Adipocyte (in vitro differentiated cells): ENCODE measurements at places on chromosomes 5 and 9.

- peak; percentile 39 for DNase-seq
Observed at GRCh38 chr5:15717001-15717400, 217.0 kb downstream of the FBXL7 start.

DNA sequence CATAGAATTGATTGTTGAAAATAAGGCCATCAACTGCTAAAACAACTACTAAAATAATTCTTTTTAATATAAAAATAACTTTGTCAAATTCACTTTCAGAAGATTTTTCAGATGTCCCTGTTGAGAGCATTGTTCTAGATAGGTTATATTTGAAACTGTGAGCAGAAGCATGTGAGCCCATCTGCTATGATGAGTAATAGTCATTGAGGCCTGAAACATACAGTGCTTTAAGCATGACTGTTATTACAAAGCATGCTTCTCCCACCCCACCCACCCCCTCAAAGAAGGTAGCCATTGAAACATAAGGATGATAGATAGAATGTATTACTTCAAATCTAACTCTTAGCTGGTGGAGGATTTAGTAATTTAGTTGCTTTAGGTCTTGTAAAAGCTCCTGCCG is 86.0 kb downstream of the UHRF2 start:
- peak; percentile 71 for DNase-seq

GRCh38 chr9:129542741-129543140 is 78.2 kb downstream of the C9orf50 start:
- DNase-seq, result no peak

DNA sequence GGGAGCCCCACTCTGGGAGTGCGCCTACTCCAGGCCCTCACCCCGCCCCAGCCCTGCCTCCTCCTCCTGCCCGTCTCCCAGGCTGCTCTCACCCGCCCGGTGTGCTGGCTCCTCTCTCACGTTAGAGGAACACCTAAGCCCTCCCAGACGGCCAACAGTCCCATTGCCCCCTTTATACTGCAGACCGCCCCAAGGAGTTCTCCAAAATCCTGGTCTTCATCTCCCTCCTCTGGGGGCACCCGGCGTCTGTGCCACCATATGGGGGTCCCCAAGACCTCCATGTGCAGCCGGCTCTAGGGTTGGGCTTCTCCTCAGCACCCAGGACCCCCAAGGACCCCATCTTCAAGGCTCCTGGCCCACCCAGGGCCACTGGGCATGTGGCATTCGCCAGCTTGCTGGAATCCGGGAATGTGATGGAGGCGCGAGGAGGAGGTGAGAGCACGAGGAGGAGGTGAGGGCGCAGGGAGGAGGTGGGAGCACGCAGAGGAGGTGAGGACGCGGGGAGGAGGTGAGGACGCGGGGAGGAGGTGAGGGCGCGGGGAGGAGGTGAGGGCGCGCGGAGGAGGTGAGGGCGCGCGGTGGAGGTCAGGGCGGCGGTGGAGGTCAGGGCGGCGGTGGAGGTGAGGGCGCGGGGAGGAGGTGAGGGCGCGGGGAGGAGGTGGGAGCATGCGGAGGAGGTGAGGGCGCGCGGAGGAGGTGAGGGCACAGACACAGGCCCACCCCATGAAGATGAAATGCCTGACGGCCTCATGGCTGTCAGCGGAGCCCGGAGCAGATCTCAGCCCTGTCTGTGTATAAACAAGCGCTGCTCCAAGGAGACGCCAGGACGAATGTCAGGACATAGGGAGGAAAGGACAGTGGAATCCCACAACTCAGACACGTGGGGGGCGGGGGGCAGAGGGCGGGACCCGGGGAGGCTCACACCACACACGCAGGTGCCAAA is 41.2 kb downstream of the EXD3 start:
- no peak for DNase-seq

DNA sequence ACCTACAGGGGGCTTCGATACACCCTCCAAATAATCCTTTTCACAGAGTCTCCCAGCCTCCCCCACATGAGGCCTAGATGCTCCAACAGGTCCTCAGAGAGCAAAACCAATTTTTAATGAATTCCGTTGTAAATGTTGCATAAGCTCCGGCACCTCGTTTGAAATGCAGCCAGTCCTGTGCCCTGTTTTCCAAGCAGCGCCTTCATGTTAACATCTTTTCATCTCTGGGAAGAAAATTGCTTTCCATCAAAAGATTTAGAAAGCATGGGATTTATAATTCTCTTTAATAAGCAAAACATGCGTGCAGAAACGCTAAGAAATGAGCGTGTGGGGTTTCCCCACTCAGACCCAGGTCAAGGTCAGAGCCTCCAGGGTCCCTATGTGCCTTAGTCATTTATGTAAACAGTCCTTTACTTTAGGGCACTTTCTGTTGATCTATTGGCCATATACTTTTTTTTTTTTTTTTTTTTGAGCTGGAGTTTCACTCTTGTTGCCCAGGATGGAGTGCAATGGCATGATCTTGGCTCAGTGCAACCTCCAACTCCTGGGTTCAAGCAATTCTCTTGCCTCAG is 177.5 kb upstream of the S1PR3 start:
- no peak for DNase-seq

- peak; percentile 76 for DNase-seq
Observed at GRCh38 chr5:9351546-9351945, 194.3 kb downstream of the SEMA5A start.

DNA sequence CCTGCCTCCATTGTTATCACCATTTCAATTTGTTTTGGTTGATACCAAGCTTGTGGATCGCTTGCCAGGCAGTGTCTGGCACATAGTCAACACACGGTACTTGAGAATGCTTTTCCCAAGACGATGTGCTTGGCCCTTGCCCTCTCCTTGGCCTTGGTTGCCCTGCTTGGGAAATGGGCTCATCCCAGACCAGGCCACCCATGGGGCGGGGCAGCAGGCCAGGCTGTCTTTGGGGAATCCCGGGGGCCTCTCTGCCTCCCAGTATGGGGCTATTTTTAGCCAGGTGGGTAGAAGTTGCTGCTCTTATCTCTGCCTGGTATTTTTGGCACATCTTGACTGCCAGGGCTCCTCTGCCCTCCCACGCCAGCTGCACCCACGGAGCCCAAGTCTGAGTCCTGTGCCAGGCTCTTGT is 49.9 kb downstream of the LMX1B start:
- DNase-seq, result no peak

DNA sequence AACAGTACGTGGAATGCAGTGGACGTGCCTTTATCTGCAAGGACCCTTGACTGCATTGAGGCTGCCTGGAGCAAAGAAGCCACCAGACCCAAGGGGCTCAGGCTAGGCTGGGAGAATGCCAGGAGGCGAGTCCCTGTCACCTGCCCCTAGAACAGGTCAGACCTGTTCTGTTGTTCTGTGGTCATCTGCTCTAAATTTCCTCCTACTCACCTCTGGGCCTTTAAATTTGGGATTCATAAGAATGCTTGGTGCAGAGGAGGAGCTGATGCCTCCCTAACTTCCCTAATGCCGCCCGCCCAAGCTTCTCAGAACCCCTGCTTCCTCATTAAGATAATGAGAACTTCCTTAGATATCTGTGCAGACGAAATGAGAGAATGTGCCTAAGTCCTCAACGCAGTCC is 32.0 kb downstream of the DAPK1 start:
- DNase-seq, result no peak

DNA sequence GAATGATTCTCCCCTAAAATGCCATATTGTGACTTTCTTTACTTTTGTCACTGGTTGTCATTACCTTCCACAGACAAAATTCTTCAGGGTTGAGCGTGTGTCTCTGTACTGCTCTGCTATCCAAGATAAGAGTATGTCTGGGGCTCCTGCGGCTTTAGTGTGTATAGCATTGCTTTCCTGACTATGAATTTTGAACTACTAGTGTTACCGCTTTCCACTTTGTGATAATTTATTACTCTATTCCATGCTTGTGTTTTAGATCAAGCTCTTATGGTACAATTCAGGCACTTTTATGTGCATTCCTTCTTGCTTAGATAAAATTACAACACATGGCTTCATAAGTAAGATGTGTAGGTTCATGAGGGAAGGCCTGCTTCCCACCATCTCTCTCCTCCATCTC is 51.5 kb upstream of the MEF2C start:
- DNase-seq, result no peak

- DNase-seq, result no peak
Observed at GRCh38 chr5:134110382-134110781, 4.1 kb upstream of the TCF7 start.

DNA sequence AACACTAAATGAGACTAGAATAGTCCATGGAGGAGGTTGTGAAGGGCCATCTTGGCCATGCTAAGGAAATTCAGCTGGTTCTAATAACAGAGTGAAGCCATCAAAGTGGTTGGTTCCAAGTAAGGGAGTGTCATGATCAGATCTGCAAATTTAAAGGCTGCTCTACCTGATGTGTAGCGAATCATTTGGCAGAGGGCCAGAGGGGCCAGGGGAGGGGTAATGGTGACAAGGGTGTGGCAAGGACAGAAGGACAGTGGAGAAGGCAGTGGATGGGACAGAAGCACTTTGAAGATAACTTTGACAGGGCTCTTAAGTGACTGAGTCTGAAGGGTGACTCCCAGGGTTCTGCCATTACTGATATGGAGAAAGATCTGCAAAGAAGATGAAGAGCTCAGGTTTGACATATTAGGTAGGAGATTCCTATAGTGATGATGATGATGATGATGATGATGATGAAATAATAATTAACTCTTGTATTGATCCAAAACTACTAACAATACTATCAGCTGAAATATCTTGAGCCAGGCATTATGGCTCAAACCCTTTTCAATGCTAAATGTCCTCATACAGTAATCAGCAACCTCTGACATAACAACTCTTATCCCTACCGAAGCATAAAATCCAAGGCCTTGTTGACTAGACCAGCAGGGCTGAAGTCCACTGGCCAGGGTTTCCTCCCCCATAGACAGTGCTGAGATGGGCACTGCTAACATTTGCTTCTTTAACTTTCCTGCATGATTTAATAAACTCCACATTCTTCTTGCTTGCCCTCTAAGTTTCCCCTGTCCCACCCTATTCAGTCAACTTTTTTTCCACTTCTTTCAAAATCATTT is 20.0 kb downstream of the KIAA1191 start:
- no peak for DNase-seq

GRCh38 chr5:115484368-115484767 is 60.2 kb downstream of the FEM1C start:
- DNase-seq, result no peak

GRCh38 chr5:16819522-16820167 is 116.4 kb downstream of the MYO10 start:
- peak; percentile 90 for DNase-seq

GRCh38 chr5:160047423-160047822 is 38.5 kb downstream of the TTC1 start:
- DNase-seq, result no peak

DNA sequence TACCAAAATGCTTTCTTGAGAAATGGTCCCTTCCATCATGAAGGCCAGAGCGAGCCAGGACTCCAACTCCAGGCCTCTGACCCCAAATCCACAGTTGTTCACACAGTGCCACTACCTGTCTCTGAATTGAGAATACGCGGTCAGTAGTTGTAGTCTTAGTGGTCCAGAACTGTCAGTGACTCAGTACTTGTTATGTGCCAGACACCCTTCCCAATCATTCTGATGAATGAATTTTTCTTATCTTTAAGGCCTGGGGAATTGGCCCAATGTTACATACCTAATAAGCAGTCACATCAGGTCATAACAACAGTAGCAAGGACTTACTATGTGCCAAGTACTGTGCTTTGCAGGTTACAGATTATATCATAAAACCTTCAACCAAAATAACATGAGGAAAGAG is 72.7 kb upstream of the RARS1 start:
- no peak for DNase-seq

DNA sequence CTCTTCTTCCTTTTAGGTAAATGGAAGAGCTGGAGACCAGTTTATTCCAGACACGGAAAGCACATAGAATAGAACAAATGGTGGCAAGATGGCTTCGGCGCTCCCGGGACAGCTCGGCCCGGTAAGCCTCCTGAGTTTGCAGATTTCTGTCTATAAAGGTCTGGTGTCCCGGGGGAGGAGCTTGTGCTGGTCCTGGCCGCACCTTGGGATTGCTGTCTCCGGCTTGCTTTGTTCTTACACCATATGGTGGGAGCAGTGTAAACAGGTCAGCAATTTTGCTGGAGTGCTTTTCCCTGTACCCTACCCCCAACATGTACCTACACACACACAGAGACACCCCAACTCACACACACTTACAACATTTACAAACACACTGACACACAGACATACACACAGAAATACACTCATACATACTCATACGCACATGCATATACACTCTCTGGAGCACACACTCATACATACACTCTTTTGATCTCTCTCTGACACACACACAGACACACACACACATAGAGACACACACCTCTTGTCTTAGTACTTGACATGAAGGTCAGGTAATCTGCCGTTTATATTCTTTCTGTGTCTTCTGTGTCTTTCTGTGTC is 42.0 kb downstream of the FRMPD1 start:
- DNase-seq, result no peak

DNA sequence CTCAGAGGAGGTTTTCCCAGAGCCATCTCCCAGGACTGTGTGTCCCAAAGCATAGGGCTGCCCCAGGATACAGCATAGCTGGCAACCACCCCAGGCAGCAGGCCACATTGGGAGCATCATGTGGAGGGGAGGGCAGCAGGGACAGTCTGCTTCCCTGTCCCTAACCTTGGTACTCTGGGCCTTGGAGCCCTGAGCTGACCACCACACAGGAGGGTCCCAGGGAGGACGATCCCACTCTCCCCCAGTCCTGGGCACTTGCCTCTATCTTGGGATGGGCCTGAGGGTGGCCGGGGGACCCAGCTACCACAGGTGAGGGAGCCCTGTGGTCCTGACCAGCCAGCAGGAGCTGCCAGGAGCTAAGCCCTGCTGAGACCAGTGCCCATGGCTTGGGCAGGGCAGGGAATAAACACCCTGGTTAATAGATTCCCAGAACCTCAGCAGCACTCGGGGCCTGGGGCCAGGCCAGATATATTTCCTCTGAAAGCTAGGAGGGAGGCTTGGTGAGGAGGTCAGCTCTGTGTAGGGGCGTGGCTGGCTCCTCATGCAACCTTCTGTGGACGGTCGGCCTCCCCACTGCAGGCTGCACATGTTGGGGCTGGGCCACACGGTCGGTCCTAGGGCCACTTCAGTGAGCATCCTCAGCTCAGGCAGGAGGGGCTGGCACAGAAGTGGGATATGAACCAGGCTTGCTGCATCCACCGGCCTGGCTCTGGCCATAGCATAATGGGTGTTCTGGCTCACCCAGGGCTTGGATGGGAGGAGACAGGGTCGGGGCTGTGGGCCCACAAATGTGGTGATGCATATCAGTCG is 4.2 kb downstream of the NINJ1 start:
- no peak for DNase-seq

GRCh38 chr5:162593881-162594280 is 526.3 kb downstream of the GABRG2 start:
- no peak for DNase-seq

- DNase-seq, result no peak
Observed at GRCh38 chr9:93906195-93906880, 48.8 kb downstream of the BARX1 start.
